ENCODE measurements at places on chromosomes 1 and 21. TPM values are rescaled to one million over a fixed set of nuclear protein-coding genes. Genes with fewer than 3 reads are reported as not detected.

- DNase-seq, result no peak
These were observed 118.8 kb downstream of the CCDC185 start for GRCh38 chr1:223512057-223512456.

DNA sequence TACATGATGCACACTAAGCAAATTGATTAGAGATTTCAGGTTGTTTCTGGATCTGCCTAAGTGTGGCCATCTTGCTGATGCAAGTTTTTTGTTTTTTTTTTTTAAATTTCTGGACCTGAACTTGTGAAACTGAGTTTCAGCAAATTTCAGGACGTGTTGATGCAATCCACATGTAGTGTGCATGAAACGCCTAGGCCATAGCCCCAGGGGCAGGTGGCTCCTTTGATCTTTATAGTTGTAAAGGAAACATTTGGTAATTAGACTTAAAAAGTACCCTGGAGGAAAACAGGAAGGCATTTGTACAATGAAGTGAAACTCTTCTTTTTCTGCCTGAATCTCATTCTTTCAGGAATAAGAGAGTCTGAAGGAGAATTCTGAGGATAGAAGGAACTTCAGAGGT is 162.2 kb upstream of the LHX8 start:
- no peak for DNase-seq

GRCh38 chr1:204203206-204203767 is 7.0 kb upstream of the KISS1 start:
- DNase-seq, result no peak

- no peak for DNase-seq
These were observed 17.4 kb downstream of the ZZZ3 start for GRCh38 chr1:77664939-77665516.

DNA sequence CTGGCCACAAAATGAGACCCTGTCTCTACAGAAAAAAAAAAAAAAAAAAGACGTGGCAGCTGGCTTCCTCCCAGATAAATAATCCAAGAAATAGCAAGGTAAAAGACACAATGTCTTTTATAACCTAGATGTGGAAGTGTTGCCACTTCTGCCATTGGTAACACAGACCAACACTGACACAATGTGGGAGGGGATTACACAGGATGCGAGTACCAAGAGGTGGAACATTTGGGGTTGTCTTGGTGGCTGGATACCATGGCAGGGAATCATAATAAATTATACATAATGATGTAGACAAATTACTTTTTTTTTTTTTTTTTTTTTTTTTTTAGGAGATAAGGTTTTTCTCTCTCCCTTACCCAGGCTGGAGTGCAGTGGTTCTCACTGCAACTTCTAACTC is 6.0 kb upstream of the NEXN start:
- no peak for DNase-seq

- no peak for DNase-seq
These were observed 26.2 kb downstream of the ARHGEF10L start for GRCh38 chr1:17565461-17566252.

DNA sequence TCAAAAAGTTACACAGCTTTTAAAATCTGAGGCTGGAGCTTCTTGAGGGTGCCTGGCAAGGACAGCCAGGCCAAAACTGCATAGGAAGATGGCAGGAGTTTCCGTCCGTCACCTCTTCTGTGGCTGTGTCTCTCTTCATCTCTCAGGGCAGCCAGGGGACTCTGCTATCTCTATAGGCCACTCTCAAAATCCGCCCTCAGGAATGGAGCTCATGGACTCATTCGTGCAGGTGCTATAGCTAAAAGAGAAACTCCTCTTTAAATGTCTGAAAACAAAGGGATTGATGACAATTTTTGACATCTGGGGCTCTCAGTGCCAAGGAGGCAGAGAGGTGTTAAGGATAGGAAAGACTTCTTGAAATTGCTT is 27.2 kb downstream of the OVAAL start:
- DNase-seq, result no peak

- no peak for DNase-seq
These were observed 356.3 kb upstream of the DPYD start for GRCh38 chr1:98277118-98277517.

DNA sequence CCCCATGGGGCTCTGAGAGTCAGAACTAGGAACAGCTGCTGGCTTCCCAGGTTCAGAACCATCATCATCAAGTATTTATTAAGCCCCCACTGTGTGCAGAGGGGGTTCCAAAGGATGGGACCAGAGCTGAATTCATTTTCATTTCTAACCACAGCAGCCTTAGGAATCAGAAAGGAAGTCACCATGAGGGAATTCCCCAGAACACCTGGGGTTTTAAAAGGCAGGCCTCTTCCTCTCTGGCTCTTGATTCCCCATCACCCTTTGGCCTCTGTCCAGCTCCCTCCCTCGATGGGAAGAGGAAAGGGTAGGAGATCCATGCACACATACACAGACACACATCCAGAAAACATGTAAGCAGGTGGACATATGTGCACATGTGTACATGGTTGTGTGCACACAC is 1.3 kb upstream of the KCNN3 start:
- no peak for DNase-seq

TMEM82 gene
- not detected for polyA plus RNA-seq

CELA3A gene
- polyA plus RNA-seq, result 2.2 TPM

FCMR gene
- polyA plus RNA-seq, result 1.0 TPM

Measured in psoas muscle (tissue), 8 donors.